ENCODE measurements at places on chromosomes 6 and 20.
A peak's percentile ranks its signal among the peaks of the same experiment; 100 is the strongest.

- DNase-seq, result no peak
Observed at GRCh38 chr20:2364044-2364443, 16.7 kb upstream of the TGM6 start.

DNA sequence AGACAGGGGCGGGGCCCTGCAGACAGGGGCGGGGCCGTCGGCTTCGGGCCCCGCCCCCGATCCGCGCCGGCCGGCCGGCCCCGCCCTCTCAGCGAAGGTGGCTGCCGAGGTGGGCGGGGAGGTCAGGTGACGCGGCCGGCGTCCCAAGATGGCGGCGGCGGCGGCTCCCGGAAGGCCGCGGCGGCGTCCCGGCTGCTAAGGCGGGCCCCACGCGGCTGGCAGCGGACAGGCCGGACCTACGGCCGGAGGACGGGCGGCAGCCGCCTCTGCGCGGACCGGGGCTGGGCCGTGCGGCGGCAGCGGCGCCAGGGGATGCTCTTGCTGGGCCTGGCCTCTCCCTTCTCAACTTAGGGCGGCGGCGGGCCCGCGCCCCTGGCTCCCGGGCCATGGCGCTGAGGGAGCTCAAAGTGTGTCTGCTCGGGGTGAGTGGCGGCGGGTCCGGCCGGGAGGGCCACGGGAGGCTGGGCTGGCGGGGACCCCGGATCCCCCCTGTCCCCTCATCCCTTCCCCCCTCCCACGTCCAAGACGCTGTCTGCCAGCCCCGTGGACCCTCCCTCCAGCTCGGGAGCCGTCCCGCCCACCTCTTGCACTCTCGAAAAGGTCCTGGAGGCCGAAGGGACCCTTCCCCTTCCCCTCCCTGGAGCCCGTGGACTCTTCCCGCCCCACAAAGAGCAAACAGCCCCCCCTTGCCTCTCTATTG is at the start of gene RAB22A:
TSS of gene RAB22A (plus strand) at position 125 of the 700 bp plus-strand sequence. CDS start at position 387, 262 bp downstream.
- DNase-seq, result peak; percentile 47

DNA sequence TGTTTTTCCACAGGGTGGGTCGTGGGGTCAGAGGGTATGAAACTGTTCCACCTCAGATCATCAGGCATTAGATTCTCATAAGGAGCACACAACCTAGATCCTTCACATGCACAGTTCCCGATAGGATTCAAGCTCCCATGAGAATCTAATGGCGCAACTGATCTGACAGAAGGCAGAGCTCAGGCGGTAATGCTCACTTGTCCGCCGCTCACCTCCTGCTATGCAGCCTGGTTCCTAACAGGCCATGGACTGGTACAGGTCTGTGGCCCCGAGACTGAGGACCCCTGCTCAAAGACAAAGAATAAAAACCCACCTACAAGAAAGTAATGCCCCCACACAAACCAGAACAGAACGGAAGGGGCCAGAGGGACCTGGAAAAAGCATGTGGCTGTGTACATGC is 76.1 kb upstream of the SNX9 start:
- DNase-seq, result no peak

- no peak for DNase-seq
Observed at GRCh38 chr6:154267508-154268106, 89.0 kb downstream of the IPCEF1 start.

DNA sequence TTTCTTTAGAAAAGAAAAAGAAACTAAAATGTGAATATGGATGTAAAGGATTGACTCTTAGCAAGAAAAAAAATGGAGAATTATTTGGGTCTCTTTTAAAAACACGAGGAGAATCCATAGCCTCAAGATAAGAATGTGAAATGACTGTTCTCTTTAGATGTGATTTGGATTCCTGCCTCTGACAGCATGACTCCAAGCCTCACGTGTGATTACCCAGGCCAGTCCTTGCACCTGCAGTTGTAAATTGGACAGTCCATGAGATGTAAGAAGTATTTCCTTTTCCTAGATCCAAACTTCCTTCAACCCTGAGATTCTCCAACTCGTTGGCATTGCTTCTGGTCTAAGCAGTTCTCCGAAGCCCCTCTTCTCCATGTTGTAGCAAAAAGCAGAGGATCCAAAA is 31.9 kb downstream of the SLC2A12 start:
- DNase-seq, result no peak

DNA sequence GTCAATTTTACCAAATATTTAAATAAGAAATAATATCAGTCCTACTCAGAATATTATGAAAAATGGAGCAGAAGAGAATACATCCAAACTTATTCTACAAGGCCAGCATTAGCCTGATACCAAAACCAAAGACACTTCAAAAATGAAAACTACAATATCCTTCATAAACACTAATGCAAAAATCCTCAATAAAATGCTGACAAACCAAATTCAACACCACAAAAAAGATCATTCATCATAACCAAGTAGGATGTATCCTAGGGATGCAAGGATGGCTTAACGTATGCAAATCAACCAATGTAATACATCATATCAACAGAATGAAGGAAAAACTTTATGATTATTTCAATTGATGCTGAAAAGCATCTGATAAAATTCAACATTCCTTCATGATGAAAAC is 352.4 kb upstream of the ADGRB3 start:
- DNase-seq, result no peak
